ENCODE measurements at places on chromosomes 2 and 18.

DNA sequence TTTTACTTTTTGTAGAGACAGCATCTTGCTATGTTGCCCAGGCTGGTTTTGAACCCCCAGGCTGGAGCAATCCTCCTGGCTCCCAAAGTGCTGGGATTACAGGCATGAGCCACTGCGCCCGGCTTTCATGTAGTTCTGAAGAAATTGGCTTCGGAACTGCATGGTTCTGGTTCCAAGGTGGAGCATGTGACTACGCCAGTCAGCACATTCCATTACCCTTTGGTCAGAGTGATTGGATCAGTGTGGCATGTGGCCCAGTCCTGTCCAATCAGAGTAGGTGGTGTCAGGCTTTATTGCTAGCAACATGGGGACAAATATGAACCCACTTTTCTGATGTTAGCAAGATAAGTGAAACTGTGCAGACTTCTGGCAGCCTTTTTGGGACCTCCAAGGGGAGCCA lies 16.3 kb upstream of the ATOH8 start:
- no peak for DNase-seq

DNA sequence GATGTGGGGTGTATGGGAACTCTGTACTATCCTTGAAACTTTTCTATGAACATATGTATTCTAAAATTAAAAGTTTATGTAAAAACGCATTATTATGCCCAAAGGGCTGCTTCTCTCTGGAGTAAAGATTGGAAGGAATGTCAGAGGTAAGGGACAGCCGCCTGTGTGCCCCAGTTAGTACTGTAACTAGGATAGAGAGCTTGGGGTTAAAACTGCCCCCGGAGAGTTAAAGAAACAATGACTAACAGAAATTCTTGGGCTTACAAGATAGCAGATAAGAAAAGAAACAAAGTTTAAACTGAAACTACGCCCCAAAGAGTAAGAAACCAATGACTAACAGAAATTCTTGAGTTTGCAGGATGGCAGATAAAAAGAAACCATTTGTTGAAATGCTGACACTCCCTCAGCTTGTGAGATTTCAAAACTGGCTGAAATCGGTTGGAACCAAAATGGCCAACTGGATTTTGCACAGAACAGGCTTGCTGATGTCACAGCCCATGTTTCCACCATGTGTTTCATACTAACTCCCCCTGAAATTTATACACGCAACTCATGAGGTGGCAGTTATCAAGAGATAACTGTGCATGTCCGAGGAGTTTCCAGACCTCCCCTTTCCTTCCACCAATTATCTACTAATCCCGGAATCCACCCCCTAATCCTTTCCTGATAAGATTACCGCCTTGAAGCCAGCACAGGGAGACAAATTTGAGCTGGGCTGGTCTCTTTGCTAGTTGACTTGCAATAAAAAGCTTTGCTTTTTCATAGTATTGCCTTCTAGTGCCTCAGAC lies 8.7 kb upstream of the TXNDC2 start:
- no peak for DNase-seq

DNA sequence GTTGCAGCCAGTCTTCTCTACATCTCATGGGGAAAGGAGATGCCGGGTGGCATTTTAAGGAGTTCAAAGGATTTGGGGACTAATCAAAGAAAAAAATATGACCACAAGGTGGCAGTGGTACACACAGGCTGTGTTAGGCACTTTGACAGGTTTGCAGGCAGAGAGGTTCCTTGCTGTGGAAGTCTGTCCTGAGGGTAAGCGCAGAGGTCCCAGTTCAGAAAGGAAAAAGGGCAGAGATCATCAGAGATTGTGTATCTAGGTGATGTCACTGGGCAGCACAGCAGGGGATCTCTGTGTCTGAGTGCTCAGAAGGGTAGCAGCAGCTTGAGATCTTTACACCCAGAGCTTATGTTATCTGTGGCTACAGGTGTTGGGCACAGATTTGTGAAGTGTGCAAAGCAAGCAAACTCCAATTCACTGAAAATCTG lies 231.4 kb downstream of the LRRTM1 start:
- no peak for DNase-seq

GRCh38 chr2:182031956-182032355 lies 46.3 kb downstream of the PPP1R1C start:
- DNase-seq, result no peak

GRCh38 chr2:173290046-173290445 lies 64.6 kb upstream of the CDCA7 start:
- no peak for DNase-seq

Data from stimulated activated CD4-positive, alpha-beta T cell treated with anti-CD3 and anti-CD28 coated beads, Interleukin-15, amount 100 ng/mL, for 1 hour (primary cell).